CD14-positive monocyte (primary cell): ENCODE measurements at places on chromosomes 7 and 10.

DNA sequence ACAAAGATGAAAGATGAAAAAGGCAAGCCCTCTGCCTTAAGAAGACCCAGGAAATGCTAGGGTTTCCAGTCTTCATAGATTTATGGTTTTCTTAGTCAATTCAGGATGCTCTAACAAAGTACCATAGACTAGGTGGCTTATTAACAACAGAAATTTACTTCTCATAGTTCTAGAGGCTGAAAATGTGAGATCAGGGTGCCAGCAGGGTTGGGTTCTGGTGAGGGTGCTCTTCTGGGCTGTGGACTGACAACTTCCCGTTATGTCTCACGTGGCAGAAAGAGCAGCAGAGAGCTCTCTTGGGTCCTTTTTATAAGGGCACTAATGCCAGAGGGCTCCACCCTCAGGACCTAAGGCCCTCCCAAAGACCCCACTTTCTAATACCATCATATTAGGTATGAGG is 23.7 kb downstream of the ELMO1 start:
- peak; percentile 59 for DNase-seq

DNA sequence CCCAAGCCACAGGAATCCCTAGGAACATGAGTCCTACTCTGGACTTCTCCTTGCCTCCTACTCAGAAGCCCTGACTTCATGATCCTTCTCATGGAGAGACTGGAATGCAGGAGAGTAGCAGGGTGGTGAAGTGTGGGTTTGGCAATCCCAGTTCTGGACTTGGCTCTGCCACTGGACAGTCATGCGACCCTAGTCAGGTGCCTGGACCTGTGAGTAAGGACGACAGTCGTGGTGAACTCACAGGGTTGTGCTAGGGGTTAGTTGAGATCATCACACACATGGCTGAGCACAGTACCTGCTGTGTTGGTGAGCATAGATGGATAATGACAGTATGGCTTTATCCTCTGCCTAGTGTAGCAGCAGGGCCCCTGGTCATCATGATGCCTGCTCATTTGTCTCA is 117.9 kb downstream of the LRRC18 start:
- no peak for DNase-seq

- no peak for DNase-seq
These were observed 253.1 kb upstream of the RHOBTB1 start for GRCh38 chr10:61197057-61197456.

DNA sequence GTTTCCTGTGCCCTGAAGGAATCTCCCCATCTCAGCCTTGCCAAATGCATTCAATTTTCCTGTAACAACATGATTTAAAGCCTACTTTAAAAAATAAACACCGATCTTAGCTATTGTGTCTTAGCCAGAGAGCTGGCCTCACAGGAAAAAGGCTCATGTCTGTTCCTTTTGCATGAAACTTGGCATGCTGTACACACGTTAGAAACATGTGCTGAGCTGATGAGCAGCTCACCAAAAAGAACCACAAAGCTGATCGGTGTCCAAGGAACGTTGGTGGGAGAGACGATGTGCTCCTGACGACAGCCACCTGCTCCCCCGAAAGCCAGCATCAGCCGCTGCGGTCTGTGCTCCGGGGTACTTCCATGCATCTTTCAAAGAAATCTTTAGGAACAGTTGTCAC is 135.9 kb downstream of the ADARB2 start:
- no peak for DNase-seq

GRCh38 chr7:1555046-1555812 is 776 bp downstream of the TMEM184A start:
- no peak for DNase-seq
